Activated T-cell treated with anti-CD3 and anti-CD28 coated beads for 1 hour (primary cell): ENCODE measurements at places on chromosomes 2 and 18.

GRCh38 chr2:188199716-188200128 is 92.0 kb upstream of the GULP1 start:
- DNase-seq = no peak

GRCh38 chr2:46184794-46185583 is 112.2 kb upstream of the EPAS1 start:
- no peak for DNase-seq

DNA sequence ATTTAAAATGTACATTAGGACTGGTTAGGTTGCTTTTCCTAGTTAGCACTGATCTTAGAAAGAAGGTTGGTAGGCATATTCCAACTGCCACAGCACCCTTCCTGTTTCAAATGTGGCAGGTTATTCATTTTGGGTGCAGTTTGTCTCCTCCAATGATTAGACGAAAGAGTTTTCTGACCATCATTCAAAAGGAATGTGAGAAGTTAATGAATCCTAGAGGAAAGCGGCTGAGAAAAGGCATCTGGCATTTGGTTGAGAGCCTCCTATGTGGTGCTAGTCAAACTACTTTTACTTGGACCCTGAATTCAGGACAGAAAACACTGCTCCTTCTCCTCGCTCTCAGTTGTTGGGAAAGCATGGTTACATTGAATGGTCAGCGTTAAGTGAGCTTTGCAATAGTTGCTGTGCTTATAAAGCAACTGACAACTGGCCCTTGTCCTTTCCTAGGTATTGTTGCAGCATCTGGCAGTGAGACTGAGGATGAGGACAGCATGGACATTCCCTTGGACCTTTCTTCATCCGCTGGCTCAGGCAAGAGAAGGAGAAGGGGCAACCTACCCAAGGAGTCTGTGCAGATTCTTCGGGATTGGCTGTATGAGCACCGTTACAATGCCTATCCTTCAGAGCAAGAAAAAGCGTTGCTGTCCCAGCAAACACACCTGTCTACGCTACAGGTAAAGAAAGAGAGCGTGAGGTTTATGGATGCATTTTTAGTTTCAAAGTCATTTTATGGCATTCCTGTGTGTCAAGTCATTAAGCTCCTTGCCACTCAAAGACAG is 6.1 kb downstream of the TGIF1 start:
- no peak for DNase-seq

DNA sequence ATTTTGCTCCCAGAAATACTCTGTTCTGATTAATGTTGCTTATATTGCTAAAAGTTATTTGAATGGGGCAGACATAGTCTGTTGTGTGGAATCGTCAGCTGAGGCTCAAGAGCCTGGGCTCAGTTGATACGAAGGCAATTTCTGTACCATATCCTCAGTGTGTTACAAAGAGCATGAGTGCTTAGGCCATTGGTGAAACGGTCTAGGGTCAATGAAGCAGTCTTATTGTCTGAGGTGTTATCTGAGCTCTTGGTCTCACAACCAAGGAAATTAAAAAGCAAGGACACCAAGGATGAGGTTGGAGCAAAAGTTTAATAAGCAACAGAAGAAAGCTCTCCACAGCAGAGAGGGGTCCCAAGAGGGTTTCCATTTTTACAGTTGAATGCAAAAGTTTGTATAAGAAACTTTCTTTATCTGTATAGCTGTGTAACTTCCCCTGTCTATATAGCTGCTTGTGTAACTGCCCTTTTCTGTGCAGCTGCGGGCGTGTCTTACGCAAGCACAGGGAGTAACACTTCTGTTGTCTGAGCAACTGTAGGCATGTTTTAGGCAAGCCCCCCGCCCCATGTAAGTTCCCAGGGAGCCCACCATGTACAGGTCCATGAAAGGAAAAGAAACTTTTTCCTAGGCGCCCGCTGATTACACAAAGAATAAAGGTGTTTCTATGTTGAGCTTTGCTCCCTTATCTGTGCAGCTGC is 40.6 kb upstream of the DSC1 start:
- DNase-seq = no peak

DNA sequence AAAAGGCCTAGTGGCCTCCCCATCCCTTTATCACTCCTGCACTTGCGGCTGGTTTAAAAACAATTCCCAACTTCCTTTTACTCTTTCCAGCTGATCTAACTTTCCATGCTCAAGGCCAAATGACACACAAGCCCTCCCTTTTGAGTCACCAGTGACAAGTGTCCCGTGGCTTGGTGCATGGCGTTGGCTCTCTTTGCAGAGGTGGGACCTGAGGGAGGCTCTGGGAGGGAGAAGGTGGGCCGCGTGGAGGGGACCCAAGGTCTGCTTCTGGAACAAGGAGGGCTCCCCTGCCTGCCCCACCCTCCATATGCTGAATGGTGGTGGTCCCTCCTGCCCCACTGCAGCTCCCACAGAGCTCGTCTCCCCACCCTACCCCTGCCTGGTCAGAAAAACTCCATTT is 30.8 kb upstream of the HPCAL1 start:
- DNase-seq = no peak

- no peak for DNase-seq
These were observed 1518.3 kb downstream of the RPIA start for GRCh38 chr2:90209806-90210205.

- DNase-seq = no peak
These were observed 44.3 kb downstream of the LPIN2 start for GRCh38 chr18:2968606-2969005.

DNA sequence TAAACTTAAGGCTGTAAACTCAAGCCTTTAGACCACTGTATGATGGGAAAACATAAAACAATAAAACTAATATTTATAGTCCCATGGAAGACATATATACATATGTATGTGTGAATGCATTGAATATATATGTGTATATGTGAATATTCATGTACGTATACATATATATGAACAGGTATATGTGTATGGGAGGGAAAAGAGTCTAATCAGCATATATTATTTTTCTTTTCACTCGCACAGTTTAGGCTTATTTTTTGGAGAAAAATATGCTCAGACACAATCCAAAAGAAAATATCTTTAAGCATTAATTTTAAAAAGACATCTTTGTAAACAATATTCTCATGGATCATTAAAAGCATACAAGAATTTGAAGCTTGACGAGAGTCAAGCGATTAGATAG is 22.7 kb downstream of the COL4A4 start:
- no peak for DNase-seq

DNA sequence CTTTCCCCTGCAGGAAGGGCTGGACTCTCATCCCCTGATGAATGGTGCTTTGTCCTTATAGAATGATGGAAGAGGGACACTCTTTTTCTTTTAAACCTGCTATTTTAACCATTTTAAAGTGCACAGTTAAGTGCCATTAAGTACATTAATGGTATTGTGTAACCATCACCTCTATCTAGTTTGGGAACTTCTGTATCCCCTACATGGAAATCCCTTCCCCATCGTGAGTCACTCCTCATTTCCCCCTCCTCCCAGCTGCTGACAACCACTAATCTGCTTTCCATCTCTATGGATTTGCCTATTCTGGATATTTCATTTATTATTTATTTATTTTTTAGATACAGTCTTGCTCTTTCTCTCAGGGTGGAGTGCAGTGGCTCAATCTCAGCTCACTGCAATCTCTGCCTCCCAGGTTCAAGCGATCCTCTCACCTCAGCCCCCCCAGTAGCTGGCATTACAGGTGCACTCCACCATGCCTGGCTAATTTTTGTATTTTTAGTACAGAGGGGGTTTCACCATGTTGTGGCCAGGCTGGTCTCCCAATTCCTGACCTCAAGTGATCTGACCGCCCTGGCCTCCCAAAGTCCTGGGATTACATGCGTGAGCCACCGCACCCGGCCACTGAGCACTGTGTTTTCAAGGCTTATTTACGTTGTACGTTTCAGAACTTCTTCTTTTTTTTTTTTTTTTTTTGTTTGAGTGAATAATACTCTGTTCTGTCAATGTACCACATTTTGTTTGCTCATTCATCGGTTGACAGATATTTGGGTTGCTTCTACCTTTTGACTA is 15.8 kb downstream of the DGKD start:
- no peak for DNase-seq

DNA sequence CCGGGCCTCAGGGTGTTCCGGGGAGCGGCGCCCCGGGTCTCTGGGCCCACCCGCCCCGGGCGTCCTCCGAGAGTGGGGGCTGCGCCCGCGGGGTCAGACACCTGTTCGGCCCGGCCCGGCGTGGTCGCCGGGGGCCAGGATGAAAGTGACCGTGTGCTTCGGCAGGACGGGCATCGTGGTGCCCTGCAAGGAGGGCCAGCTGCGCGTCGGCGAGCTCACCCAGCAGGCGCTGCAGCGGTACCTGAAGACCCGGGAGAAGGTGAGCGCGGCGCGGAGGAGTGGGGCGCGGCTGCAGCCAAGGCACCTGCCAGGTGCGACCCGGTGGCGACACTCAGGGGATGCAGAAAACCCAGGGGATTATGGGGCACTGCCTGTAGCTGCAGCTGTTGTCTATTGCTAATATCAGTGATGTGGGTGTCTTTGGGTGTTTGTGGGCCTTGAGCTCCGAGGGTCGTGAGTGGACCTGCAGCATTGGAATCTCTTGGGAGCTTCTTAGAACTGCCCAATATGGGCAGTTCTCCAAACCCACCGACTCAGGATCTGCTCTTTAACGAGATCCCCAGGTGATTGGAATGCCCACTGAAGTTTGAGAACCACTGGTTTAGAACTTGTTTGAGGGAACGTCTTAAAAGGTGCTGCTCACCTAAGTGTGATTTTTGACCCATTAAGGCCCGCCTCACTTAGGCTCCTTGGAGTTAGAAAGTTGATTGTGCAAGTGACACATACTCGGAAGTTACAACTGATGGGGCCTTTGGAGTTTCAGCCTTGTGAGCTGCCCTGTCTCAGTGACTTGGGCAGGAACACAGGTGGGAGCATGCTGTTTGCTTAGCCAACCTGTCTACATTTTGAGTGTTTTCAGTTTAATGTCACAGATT is 823 bp downstream of the PARD3B start:
- no peak for DNase-seq

GRCh38 chr18:58781627-58782194 is 83.0 kb upstream of the ZNF532 start:
- DNase-seq = peak; percentile 55

GRCh38 chr2:42764901-42765300 is 966 bp upstream of the OXER1 start:
- DNase-seq = no peak

- no peak for DNase-seq
These were observed 30.5 kb downstream of the DNMT3A start for GRCh38 chr2:25310965-25311864.

GRCh38 chr2:206790311-206790935 is 25.0 kb downstream of the FASTKD2 start:
- no peak for DNase-seq

DNA sequence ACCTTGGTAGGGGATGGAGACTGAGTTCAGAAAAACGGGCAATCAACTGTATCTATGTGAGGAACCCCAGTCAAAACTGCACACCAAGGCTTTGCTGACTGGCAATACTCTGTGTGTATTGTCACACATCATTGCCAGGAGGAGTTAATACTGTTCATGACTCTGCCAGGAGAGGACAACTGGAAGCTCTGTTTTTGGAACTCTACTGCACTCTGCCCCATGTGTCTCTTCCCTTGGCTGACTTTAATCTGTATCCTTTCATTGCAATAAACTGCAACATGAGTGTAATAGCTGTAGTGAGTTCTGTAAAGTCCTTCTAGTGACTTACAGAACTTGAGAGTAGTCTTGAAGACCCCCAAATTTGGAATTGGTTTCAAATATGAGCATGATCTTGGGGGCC is 72.3 kb downstream of the FAM228A start:
- DNase-seq = no peak

DNA sequence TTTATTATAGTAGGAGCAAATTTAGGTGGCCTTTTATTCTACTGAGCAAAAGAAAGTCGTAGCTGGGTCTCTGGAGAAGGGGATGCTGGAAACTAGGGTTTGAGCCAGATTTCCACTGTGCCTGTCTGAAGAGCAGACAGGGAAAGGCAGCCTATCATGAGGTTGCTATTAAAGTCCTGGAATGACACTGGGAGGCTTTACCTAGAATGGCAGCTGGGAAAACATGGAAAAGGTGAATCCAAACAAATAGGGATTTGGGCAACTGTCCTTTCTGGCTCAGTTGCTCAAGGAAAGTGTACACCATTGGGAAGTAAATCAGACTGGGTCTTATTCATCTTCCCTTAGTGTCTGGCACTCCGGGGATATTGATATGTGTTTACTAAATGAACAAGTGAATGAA is 154.6 kb downstream of the MTX2 start:
- DNase-seq = no peak

DNA sequence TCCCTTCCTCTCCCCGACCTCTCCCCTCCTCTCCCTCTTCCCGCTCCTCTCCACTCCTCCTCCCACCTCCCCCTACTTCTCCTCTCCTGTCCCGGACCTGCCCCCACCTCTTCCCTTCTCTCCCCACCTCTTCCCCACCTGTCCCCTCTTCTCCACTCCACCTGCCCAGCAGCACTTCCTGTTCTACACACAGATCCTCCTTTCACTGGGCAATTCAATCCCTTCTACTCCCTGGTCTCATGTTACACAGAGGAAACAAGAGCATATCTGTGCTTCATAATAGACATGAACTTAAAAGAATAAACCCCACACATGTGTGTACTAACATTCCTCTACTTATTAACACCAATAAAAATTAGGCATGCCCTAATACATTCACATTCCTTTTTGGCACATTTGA is 34.8 kb downstream of the TIMM21 start:
- no peak for DNase-seq

GRCh38 chr18:6781796-6782195 is 52.3 kb downstream of the ARHGAP28 start:
- DNase-seq = no peak

- DNase-seq = no peak
These were observed 31.9 kb upstream of the CYP1B1 start for GRCh38 chr2:38107738-38108410.

- DNase-seq = no peak
These were observed 1124.9 kb upstream of the ZEB2 start for GRCh38 chr2:145644820-145645302.

GRCh38 chr18:76951456-76952247 is 129.3 kb downstream of the ZNF236 start:
- no peak for DNase-seq

DNA sequence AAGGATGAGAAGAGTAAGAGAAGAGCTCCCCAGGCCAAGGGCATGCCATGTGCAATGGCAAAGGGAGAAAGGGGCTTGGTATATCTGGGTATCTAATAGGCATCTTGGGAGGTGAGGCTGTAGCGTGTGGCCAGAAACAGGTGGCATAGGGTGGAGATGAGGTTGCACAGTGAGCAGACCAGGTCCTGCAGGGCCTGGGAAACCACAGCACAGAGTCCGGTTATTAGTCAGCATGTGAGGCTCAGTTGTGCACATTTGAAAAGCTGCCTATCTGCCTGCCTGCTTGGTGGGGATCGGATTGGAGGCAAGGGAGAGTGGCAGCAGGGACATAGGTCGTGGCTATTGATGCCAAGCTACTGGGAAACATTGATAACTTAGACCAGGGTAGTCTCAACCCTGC is 190.6 kb downstream of the TPGS2 start:
- DNase-seq = no peak
